Effector memory CD4-positive, alpha-beta T cell (primary cell): ENCODE measurements at places on chromosomes 6 and 20.

GRCh38 chr6:72702421-72702820 lies 80.6 kb downstream of the KCNQ5 start:
- no peak for DNase-seq

- DNase-seq: no peak
These were observed 50.7 kb upstream of the CD83 start for GRCh38 chr6:14066782-14067406.

- no peak for DNase-seq
These were observed 90.1 kb upstream of the FKBP1C start for GRCh38 chr6:63121166-63121565.

DNA sequence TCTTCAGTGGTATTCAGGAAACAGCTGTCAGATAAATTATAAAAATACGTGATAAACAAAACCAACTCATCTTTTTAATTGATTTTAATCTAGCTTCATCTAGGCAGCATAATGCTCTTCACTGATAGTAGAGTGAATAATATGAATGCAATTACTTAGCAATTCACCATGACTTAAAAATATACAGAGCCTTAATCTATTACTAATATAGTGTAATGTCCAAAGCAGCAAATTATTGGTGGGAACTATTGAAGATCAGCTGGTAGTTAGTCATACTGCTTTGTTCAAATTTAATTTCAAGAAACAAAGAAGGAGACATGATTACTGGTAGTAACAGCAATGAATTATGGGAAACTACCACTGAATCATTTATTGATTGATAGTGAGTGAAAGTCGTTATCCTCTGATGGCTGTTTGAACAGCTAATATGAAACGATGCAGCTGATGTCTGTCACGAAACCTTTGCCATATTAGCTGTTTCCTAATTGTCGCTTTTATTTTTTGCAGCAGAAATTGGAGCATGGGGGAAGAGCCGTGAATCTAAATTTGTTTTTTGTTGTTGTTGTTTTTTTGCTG lies 99.2 kb downstream of the NKAIN2 start:
- DNase-seq: no peak

- no peak for DNase-seq
These were observed 36.5 kb upstream of the RFPL4B start for GRCh38 chr6:112310439-112311125.

DNA sequence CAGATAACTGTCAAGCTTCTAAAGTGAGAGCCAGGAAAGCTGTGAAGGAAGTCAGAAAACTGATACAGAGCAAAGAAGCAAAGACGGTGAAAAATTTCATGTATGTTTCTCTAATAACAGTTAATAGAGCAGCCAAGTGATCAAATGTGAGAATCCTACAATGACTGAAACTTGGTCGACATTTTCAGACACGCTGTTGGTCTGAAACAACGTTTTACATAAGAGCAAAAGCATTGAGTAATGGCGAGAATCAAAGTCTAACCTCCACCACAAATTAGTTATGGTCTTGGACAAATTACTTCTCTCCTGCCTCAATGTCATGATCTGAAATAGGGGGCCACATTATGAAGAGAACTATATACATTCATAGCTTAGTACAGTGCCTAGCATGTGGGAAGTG lies 3.3 kb downstream of the MKKS start:
- DNase-seq: no peak

DNA sequence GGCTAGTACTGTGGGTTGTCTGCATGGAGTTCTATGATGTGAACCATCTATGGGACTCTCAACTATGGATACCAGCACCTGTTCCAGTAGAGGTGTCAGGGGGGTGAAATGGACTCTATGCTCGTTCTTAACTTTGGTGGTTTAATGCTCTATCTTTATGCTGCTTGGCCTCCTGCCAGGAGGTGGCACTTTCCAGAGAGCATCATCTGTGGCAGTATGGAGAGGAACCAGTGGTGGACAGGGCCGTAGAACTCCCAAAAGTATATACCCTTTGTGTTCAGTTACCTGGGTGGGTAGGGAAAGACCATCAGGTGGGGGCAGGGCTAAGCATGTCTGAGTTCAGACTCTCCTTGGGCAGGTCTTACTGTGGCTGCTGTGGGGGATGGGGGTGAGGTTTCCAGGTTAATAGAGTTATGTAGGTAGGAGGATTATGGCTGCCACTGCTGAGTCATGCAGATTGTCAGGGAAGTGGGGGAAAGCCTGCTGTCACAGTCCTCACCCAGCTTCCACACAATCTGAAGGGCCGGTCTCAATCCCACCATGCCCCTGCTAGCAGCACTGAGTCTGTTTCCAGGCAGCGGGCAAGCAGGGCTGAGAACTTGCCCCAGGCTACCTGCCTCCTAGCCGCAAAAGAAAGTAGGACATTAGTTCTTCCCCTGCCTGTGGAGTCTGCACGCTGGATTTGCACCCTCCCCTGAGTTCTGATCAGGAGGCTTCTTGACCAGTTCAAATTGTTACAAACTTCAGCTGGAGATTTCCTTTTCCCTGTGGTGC lies 284.0 kb downstream of the KCNQ5 start:
- no peak for DNase-seq

DNA sequence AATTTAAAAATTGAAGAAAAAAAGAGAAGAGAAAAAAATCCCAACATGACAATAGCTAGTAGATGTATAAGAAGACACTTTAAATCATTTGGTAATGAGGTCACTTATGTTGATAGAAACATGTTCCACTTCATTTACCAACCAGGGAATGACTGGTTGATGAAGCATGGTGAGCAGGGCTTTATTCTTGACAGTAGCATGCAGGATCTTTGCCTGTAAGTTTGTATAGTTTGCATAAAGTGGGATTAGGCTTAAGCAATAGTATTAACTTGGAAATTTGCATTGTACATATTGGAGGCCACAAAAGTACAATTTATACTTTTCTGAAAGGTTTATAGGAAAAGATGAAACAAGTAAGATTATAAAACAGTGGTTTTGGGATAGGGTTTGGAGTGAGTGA lies 67.0 kb downstream of the NOX3 start:
- DNase-seq: no peak
